ENCODE measurements at places on chromosomes 11 and 22. TPM values are rescaled to one million over a fixed set of nuclear protein-coding genes. Genes with fewer than 3 reads are reported as not detected.

Gene TRMT112
- 683 TPM for total RNA-seq

Gene SOX10
- not detected for total RNA-seq

Gene C1QTNF4
- not detected for total RNA-seq

DNA sequence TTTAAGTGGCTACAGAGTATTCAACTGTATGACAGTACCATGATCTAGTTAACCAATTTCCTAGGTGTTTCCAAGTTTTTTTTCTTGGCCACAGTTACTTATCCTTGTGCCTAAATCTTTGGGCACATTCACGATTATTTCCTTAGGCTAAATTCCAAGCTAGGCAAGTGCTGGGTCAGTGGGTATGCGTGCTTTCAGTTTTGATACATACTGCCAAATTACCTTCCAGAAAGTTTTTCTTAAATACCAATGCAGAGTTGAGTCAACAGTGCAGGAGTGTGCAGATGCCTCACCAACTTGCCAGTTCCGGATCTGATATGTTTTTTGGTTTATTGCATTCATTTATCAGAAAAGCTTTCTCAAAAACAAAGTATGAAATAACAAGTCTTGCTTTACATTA lies 67.9 kb upstream of the OR4B1 start:
- DNase-seq = no peak

DNA sequence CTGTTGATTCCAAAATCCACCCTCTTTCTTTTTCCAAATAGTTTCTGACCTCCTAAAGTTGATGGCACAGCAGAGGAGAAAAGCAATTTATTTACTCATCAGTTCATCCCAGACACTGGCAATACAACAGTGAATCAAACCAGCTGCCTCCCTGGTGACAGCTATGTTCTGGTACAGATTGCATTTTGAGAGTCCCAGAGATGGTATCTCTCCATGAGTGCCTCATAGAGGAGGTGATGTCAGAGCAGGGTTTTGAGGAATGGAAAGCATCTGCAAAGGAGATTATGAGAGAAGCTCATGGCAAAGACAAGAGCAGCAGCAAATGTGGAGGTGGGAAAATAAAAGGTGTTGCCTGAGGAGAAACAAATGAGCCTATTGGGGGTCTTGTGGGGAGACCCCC lies 377.2 kb downstream of the MN1 start:
- no peak for DNase-seq

GRCh38 chr11:112005422-112006094 lies 19.6 kb upstream of the DLAT start:
- no peak for DNase-seq

GRCh38 chr11:19187114-19187832 lies 14.5 kb downstream of the CSRP3 start:
- peak; percentile 27 for DNase-seq

Gene PIWIL4
- total RNA-seq = 3.2 TPM

GRCh38 chr11:101807531-101807930 lies 107.3 kb upstream of the CEP126 start:
- DNase-seq = no peak

Gene HTR3A
- total RNA-seq = not detected

Gene NXPE2
- total RNA-seq = not detected

Gene SHANK2
- 0.02 TPM for total RNA-seq

DNA sequence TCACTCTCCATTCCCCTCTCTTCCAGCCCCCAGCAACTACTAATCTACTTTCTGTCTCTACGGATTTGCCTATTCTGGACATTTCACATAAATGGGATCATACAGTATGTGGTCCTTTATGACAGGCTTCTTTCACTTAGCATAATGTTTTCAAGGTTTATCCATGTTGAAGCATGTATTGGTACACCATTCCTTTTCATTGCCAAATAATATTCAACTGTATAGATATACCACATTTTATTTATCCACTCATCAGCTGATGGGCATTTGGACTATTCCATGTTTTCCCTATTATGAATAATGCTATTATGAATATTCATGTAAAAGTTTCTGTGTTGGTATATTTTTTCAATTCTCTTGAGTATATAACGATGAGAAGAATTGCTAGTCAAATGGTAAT lies 54.5 kb downstream of the MRTFA start:
- DNase-seq = no peak

Gene SAMM50
- 31.2 TPM for total RNA-seq

GRCh38 chr22:39170825-39171622 lies 18.5 kb upstream of the CBX7 start:
- DNase-seq = peak; percentile 49

Gene C11orf87
- not detected for total RNA-seq

DNA sequence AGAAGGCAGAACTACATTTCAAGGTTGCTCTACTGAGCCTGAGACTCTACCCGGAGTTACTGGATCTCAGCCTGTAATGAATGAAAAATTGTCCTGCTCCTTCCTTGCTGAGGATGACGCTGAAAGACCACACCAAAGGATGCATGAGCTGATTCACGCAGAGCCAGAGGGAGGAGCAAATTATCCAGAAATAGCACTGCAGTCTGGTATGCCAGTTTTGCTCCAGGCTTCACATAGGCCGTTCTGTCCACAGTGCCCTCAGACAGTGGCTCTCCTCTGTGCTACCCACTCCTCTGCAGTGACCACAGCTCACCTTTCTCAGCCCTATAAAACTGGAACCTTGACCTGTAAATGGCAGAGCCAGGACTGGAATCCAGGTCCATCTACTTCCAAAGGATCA lies 79.3 kb upstream of the GALNT18 start:
- DNase-seq = peak; percentile 76

DNA sequence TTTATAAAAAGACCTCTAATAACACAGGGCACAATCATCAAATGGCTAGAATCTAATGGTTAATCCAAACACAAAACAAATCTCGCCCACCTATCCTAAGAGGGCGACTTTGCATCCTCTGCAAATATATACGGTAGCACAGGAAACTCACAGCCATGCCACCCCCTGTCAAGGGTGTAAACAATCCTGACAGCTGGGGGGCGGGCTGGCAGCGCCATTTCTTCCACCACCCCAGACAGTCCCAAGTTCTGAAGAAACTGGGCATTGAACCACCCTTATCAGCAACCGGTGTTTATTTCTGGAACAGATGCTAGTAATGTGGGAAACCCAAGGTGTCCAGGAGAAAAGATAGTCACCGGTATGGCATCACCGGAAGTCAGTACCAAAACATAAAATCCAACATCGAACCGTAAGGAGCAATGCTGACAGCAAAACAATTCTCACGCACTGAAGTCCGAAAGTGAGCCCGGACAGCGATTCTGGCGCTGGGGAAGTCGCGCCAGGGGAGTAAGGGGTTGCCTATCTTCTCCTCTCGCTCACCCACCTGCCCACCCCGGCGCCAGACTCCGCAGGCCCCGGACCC lies 825 bp downstream of the FBXO3 start:
- DNase-seq = peak; percentile 13

DNA sequence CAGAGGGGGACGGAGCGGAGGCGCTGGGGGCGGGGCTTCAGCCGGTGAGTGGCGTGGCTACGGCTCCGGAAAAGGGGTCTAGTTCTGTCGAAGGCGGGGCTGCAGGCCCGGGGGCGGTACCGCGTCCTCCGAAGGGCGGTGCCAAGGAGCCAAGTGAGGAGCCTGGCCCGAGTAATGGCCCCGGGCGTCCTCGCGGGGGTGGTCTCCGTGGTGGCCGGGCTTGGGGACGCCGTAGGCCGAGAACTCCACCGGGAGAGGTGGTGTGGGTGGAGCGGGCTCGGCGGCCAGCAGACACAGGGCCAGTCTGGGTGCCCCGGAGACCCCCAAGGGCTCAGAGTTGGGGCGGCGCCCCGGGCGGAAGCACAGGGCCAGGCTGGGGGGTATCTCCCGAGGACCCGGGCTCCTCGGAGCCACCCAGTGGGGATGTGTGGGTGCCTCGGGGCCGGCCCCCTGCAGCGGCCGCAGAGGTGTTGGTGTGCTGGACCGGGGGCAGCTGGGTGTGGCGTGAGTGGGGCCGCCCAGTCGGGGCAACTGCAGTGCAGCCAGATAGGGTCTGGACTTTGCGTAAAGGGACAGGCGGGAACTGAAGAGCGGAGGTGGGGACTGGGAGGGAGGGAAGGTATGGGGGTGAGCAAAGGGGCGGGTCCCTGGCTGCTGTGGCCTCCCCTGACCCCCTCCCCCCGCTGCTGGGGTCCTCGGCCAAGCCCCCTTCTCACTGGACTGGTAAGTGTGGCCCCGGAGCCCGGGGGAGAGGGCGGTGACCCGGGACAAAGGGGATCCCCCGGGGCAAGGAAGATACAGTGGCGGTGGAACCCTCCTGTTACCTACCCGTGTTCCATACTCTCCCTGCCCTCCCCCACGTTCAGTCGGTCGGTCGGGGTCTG lies 838 bp downstream of the FKBP2 start:
- DNase-seq = peak; percentile 96

GRCh38 chr22:32421484-32421883 lies 9.4 kb upstream of the RTCB start:
- DNase-seq = no peak

GRCh38 chr22:23742505-23743264 lies 8.2 kb downstream of the ZNF70 start:
- no peak for DNase-seq

DNA sequence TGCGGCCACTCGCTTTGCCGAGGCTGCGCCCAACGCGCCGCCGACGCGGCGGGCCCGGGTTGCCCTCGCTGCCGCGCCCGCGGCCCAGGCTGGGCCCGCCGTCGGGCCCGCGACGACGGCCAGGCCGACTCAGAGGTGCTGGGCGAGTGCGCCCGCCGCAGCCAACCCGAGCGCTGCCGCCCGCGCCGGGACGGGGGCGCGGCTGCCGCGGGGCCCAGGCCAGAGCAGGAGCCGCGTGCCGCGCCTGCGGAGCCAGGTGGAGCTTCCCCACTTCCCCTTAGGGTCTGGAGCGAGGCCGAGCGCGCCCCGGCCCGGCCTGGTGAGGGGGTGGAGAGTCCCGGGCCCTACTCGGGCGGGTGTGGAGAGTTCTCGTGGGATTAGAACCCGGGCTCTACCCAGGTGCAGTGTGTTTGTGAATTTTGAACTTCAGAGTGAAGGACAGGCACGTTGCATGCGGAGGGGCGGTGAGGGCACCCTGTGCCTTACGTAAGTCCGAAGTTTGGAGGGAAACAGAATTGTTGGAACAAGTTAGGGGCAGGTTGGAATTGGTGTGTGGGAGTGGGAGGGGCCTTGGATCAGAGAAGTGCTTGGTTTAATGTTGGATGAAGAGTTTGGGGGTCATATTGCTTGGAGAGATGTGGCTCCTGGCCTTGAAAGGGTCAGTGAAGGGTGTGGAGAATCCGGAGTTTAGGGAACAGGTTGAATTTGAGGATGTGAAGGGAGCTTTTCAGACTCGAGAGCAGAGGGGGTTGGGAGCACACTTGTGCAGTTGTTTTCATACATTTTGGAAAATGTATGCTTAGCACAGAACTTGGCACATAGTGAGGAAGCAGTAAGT lies 697 bp downstream of the RNF169 start:
- peak; percentile 39 for DNase-seq

DNA sequence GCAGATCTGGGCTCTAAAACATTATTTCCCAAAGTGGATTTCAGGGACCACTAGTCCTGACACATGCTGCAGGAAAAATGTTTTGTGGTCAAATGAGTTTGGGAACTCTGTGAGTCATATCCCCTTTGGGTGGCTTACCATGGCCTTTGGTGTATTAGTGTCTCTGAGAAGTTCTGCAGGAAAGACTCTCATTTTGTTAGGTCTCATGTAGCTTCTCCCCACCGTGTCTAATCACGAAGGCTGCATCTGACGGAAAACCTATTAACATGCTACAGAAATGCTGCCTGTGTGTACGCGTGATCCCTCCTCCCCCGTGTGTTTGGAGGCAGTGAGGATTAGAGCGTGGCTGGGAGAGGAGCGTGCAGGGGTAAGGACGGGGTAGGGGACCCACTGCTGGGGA lies 191.7 kb downstream of the ST3GAL4 start:
- peak; percentile 78 for DNase-seq

DNA sequence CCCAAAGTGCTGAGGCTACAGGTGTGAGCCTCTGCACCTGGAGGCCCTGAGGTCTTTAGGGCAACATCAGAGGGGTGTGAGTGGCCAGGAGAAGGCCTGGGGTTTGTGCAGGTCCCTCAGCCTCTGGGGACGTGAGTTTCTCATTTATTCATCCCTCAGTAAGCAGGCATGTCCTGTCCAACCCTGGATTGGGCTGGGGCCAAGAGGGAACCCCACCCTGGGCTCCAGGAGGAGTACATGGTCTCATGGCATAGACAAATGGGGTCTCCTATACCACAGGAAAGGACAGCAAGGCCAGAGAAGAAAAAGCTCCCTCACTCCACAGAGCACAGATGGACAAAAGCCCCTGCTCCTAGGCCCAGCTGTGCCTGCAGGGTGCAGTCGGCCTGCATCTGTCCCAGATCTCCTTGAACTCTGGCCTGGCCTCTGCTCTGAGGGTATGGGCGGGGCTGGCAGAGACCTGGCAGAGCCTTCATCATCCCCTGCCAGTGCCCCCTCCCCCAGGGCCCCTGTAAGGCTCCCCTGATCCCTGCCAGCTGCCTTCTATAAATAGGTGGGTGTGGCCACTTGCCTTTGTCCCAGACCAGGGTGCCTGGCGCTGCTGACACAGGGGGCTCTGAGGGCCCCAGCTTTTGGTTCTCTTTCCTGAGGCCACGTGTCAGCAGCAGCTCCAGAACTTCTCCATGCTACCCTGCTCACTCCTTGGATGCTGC lies 34.6 kb downstream of the A4GALT start:
- no peak for DNase-seq

GRCh38 chr11:7894251-7894650 lies 36.8 kb downstream of the OR10A6 start:
- DNase-seq = no peak

Gene CEP126
- 0.72 TPM for total RNA-seq

Gene SMCO4
- 12.0 TPM for total RNA-seq

GRCh38 chr11:6925636-6926207 lies 504 bp upstream of the ZNF215 start:
- no peak for DNase-seq

- no peak for DNase-seq
Measured at GRCh38 chr11:100637706-100638105, 49.4 kb upstream of the ARHGAP42 start.

- no peak for DNase-seq
Measured at GRCh38 chr22:47898946-47899345, 1136.5 kb downstream of the TBC1D22A start.
